GM13977 (cell line): ENCODE measurements at places on chromosomes 3 and 15.
A peak's percentile ranks its signal among the peaks of the same experiment; 100 is the strongest.

DNA sequence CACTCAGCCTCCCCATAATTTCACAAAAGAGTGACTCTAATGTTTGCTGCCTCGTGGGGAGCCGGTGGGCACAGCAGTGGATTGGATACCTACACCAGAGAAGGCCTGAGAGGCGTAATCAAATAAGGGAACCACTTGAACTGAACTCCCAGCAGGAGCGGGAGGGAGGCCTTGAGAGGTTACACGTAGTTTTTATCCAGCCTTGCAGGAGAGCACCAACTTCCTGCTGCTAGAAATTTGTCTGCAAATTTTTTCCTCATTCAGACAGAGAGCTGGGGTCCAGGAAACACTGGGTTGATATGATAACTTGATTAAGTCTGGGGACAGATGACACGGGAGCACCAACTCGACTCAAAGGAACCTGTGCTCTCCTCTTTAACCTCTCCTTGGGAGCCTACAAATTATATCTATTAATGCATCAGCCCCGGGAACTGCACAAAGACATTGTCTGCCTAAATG lies 69.8 kb downstream of the HES1 start:
- DNase-seq = peak; percentile 37

DNA sequence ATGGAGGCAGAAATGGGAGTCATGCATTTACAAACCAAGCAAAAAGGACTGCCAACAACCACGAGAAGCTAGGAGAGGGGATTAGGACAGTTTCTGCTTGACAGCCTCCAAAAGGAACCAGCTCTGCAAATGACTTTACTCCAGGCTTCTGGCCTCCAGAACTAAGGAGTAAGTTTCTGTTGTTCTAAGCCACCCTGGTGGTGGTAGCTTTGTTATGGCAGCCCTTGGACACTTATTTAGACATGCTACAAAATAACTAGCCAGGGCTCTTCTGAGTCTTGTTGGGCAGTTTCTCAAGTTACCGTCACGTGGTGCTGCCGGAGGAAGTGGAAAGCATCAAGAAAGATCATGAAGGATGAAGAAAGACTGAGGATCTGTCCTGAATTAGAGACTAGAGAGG lies 386.5 kb downstream of the LRTM1 start:
- no peak for DNase-seq

GRCh38 chr3:158766364-158766763 lies 34.1 kb upstream of the RARRES1 start:
- DNase-seq = no peak

DNA sequence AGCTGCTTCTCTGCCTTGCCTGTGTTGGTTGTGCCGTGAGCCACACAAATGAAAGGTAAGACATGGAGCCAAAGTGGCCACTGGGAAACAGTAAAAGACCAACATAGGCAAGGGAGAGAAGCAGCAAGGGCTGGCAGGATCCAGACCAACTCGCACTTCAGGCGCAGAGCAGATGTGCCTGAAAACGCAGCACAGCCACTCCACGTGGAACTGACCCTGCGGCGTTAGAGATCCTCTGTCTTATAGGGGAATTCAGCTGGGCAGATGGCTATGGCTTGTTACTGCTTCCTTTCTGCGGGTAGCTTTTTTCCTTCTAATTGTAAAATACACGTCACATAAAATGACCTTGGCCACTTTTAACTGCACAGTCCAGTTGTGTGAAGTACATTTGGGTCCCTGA lies 10.4 kb upstream of the GHRL start:
- no peak for DNase-seq

DNA sequence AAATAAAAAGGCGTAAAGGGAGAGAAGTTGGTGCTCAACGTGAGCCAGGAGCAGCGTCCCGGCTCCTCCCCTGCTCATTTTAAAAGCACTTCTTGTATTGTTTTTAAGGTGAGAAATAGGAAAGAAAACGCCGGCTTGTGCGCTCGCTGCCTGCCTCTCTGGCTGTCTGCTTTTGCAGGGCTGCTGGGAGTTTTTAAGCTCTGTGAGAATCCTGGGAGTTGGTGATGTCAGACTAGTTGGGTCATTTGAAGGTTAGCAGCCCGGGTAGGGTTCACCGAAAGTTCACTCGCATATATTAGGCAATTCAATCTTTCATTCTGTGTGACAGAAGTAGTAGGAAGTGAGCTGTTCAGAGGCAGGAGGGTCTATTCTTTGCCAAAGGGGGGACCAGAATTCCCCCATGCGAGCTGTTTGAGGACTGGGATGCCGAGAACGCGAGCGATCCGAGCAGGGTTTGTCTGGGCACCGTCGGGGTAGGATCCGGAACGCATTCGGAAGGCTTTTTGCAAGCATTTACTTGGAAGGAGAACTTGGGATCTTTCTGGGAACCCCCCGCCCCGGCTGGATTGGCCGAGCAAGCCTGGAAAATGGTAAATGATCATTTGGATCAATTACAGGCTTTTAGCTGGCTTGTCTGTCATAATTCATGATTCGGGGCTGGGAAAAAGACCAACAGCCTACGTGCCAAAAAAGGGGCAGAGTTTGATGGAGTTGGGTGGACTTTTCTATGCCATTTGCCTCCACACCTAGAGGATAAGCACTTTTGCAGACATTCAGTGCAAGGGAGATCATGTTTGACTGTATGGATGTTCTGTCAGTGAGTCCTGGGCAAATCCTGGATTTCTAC lies at the start of gene RARB:
Gene RARB (plus strand): TSS at position 322 of the 847 bp plus-strand sequence. CDS start 469 bp downstream, at position 791.
- no peak for DNase-seq

- DNase-seq = peak; percentile 15
Measured at GRCh38 chr3:70856414-70857162, 544.1 kb upstream of the MDFIC2 start.

GRCh38 chr3:110579840-110580550 lies 491.6 kb upstream of the NECTIN3 start:
- DNase-seq = no peak

DNA sequence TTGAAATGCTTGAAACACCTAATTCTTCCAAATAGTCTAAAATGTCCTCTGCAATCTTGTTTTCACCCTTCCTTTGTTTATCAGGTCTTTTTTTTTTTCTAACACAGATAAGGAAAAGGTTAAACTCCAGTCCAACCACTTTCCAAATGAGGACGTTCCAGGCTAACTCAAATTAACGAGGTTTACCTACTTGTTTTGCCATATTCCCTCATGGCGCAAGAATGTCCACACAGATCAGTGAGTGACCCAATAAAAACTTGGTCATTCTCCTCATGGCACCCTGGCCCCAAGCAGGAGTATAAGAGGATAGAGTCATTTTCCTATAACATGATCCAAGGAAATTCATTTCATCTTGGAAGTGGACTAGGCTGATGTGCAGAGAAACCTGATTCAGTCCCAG lies 6.6 kb upstream of the LIPC start:
- no peak for DNase-seq

GRCh38 chr3:172171396-172172075 lies 132.2 kb downstream of the FNDC3B start:
- DNase-seq = no peak

DNA sequence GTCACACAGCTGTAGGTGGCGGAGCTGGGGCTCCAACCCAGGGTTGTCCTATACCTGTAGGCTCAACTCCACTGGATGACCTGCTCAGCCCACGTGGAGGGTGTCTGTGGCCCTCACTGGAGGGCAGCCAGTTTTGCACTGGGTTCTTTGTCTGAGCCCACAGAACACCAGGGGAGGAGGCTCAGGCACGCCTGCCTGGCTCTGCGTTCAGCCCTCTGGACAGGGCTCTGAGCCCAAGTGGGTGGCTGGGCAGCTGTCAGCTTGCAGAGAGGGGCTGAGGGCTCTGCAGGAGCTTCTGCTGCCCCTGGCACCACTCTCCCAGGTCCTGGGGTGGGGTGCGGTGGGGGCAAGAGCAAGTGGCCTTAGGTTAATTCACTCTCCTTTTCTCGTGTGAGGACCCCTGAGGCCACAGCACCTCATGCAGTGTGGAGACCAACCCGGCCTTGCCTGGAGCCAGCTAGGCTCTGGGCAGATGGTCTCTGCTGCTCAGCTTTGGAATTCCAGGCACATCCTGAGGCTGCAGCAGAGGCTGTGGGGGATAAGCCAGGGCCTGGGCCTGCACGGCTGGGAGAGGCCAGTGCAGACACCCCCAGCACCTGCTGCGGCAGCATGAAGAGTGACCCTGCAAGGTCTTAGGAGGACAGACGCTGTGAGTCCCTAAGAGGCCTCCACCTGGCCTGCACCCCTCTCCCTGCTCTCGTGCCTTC lies 23.5 kb downstream of the DUSP7 start:
- DNase-seq = no peak

DNA sequence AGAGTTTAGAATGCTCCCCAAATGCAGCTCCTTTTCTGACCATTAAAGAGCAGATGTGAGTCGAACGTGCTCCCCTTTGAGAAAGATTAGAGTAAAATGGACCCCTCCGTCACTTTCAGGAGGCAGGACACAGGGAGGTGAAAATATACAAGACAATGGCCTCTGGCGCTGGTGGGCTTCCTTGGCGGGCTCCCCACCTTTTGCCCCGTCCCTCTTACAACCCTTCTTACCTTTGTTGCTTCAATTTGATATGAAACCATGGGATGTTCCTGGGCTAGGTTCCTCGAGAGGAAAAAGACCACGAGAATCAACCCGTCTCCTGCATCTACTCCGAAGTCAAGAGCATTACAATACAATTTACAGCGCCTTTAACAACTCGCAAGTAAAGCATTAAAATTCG lies 214.2 kb downstream of the MEIS2 start:
- DNase-seq = no peak

- DNase-seq = no peak
Measured at GRCh38 chr3:178901204-178901603, 170.4 kb downstream of the ZMAT3 start.

- DNase-seq = no peak
Measured at GRCh38 chr3:61707492-61707891, 146.1 kb downstream of the PTPRG start.

GRCh38 chr3:72238010-72238691 lies 453.2 kb upstream of the PROK2 start:
- no peak for DNase-seq

GRCh38 chr3:156251424-156251823 lies 131.0 kb downstream of the KCNAB1 start:
- no peak for DNase-seq

DNA sequence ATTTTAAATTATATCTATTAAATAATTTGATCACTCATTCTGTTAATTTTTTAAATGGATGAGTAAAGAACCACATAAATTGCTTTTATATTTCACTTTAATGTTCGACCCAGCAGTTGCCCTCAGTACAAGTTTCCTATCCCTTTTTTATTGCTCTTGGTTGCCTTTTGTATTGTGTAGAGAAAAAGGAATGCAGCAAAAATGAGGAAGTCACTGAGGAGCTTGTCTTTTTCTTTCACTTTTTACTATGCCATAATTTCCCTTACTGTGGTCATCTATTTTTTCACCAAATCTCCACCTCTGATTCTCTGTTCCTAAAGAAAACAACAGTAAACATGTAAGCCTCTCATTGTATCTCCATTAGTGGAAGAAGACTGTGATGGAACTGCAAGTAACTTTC lies 122.7 kb downstream of the B3GALNT1 start:
- DNase-seq = no peak

GRCh38 chr15:100516643-100517512 lies 11.9 kb downstream of the CERS3 start:
- DNase-seq = no peak

DNA sequence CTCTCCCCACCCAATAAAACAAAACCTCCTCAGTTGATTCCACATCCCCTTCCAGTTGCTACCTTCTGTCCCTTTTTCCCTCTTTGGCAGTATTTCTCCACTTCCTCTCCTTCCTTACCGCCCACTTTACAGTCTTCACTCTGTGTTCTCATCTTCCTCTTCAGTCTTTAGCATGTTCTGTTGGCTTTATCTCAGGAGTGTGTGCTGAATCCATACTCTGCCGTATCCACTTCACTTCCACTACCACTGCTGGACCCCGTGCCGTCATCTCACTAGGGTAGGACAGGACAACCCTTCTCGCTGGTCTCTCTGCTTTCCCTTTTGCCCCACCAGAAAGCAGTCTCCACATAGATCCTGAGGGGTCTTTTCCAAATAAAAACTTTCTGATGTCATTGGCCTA lies 74.3 kb downstream of the FNDC3B start:
- no peak for DNase-seq

- no peak for DNase-seq
Measured at GRCh38 chr3:157460253-157460652, 23.6 kb downstream of the PTX3 start.

DNA sequence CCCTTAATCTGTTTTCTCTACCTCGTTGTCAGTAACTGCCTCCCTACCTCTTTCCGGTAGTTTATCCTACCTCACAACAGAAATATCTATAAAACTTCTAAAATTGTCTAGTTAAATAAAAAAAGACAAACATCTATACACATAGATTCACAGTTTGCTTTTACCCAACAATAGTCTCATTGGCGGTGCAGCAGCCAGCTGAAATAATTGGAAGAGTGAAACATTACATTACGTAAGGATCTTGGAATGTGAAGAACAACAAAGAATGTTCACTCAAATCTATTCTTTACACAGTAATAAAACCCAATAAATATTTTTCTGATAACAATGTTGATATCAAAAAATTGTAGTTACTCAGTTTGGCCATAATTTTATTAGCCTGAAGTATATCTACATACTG lies 115.5 kb upstream of the ARPP21 start:
- no peak for DNase-seq

DNA sequence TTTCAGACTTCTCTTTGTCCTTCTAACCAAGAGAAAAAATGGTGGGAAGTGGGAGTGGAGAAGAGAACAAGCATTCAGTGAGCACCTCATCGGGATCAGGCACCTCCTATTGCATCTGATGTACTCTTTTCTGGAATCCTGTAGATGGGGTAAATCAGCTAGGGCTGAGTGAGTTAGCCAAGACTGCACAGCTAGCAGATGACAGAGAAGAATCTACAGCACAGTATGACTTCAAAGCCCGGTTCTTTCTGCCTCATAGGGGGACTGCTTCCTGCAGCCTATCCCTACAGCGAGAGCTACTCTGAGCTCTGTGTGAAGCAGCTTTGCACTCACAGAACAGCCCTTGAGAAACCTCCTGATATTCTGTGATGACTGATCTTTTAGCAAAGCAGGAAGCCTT lies 275.2 kb upstream of the MEIS2 start:
- no peak for DNase-seq

- DNase-seq = no peak
Measured at GRCh38 chr15:90205050-90205848, 4.1 kb downstream of the SEMA4B start.

- DNase-seq = peak; percentile 25
Measured at GRCh38 chr3:161274691-161275298, 53.7 kb downstream of the NMD3 start.

- DNase-seq = no peak
Measured at GRCh38 chr3:186640473-186640818, 247 bp downstream of the FETUB start.

DNA sequence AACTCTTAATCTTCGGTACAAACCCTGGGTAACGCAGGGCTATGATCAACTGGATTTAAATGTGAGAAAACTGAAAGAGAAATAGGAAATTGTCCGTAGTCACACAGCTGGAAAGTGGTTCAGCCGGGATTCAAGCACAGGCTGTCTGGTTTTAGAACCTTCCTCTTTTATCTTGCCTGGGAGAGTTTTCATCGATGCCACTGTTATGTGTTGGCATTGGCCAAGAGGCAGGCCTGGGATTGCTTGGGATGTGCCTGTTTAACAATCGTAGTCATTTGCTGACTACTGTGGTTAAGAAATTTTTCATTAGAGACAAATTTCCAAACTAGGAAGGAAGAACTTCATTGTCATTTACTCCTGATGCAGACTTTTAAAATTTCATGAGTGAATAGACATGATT lies 4.3 kb downstream of the MCTP2 start:
- DNase-seq = no peak

GRCh38 chr3:45657853-45658252 lies 31.3 kb upstream of the SACM1L start:
- peak; percentile 67 for DNase-seq

GRCh38 chr3:51445544-51446280 lies 54.1 kb downstream of the DCAF1 start:
- DNase-seq = no peak

GRCh38 chr3:242602-243355 lies 46.2 kb downstream of the CHL1 start:
- no peak for DNase-seq
